NAMALWA (cell line): ENCODE measurements at places on chromosomes 16 and 17.

- DNase-seq, result no peak
Observed at GRCh38 chr17:5203178-5203907, 11.7 kb upstream of the ZNF594 start.

GRCh38 chr17:38539386-38539785 lies 66.4 kb downstream of the SRCIN1 start:
- DNase-seq, result no peak

DNA sequence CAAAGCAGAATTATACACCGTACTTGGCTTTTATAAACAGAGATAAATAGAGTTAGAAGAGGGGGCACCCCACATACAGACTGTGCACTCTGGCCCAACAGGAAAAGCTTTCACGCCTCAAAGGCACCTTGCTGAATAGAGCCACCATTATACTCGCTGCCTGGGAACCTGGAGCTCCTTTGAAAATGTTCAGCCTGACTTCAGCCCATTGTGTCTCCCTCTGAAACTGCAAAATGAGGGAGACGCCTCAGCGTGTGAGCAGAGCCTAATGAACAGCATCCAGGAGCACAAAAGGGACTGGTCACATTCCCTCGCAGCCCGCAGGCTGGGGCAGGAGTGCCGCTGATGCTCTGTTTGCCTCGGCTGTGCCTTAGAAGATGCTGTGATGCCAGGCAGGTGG lies 46.3 kb downstream of the ABCC12 start:
- no peak for DNase-seq

GRCh38 chr17:36608794-36609497 lies 7.6 kb downstream of the MRM1 start:
- peak; percentile 57 for DNase-seq

- no peak for DNase-seq
Observed at GRCh38 chr16:83599789-83600462, 207.9 kb upstream of the HSBP1 start.

- no peak for DNase-seq
Observed at GRCh38 chr16:88550246-88550661, 19.9 kb upstream of the ZC3H18 start.

- no peak for DNase-seq
Observed at GRCh38 chr17:71828182-71828596, 292.6 kb upstream of the SOX9 start.

- no peak for DNase-seq
Observed at GRCh38 chr17:66467766-66468165, 165.4 kb downstream of the PRKCA start.

DNA sequence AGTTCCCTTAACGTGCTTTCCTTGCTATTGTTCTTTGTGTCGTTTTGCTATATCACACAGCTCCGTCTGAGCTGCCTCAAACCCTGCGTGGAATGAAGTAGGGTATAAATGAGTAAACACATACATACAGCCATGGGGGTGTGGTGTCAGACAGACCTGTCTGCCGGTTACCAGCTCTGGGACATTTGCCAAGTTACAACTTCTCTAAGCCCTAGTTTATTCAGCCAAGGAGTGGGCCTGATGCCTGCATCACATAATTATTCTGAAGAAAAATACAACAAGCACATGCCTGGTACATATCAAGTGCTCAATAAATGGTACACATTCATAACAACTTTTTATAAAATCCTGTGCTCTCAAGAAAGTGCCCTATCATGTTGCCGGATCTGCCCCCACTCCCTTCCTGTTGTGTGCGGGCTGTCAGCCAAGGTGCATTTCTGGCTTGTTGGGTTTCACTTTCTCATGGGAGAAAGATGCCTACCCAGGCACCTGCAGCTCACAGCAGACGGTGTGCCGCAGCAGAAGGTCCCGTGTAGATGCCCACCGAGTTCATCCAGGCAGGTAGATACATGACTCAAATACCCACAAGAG lies 30.5 kb downstream of the SMPD3 start:
- DNase-seq, result peak; percentile 69

- no peak for DNase-seq
Observed at GRCh38 chr16:46976550-46976949, 3.1 kb upstream of the DNAJA2 start.

- no peak for DNase-seq
Observed at GRCh38 chr17:36808180-36808661, 129.1 kb upstream of the LHX1 start.

GRCh38 chr16:50614955-50615724 lies 66.0 kb downstream of the SNX20 start:
- DNase-seq, result no peak

- DNase-seq, result no peak
Observed at GRCh38 chr16:53081032-53081424, 26.2 kb downstream of the CHD9 start.

GRCh38 chr16:64304951-64305350 lies 816.9 kb downstream of the CDH11 start:
- no peak for DNase-seq

- DNase-seq, result no peak
Observed at GRCh38 chr17:6831661-6832263, at the start of gene TEKT1. TSS of gene TEKT1 (minus strand) at chr17:6831729. CDS start at chr17:6830376, 1,353 bp downstream.

DNA sequence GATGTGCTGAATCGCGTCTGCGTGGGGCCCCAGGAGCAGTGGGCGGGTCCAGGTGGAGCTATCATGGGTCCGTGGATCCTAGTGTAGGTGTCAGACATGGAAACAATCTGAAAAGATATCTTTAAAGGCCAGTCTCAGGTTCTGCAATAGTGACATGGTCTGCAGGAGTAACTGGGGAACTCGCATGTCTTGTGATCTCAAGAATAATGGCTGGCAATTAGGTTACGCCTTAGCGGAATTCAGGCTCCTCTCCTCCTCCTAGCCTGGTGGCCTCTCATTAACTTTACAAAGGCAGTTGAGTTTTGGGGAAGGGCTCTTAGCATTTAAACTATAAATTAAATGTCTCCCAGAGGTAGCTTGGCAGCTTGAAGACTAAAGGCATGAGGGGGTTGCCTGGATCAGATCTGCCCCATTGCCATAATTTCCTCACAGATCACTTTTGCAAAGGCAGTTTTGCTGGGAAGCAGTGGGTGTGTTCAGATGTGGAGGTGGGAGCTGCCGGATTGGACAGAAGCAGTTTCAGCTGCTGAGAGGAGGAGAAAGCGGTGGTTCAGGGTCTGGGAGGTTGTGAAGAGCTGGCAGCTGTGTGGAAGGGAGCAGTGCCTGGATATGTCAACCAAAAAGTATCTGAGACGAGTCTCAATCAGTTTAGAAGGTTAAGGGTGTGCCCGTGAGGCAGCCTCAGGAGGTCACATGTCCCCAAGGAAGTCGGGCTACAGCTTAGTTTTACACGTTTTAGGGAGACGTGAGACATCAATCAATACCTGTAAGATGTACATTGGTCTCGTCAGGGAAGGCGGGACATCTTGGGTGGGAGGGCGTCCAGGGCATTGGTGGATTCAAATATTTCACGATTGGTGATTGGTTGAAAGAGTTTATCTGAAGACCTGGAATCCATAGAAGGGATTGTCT lies 2.7 kb downstream of the TBCD start:
- DNase-seq, result no peak

GRCh38 chr16:46853713-46854443 lies 22.9 kb upstream of the C16orf87 start:
- peak; percentile 80 for DNase-seq

DNA sequence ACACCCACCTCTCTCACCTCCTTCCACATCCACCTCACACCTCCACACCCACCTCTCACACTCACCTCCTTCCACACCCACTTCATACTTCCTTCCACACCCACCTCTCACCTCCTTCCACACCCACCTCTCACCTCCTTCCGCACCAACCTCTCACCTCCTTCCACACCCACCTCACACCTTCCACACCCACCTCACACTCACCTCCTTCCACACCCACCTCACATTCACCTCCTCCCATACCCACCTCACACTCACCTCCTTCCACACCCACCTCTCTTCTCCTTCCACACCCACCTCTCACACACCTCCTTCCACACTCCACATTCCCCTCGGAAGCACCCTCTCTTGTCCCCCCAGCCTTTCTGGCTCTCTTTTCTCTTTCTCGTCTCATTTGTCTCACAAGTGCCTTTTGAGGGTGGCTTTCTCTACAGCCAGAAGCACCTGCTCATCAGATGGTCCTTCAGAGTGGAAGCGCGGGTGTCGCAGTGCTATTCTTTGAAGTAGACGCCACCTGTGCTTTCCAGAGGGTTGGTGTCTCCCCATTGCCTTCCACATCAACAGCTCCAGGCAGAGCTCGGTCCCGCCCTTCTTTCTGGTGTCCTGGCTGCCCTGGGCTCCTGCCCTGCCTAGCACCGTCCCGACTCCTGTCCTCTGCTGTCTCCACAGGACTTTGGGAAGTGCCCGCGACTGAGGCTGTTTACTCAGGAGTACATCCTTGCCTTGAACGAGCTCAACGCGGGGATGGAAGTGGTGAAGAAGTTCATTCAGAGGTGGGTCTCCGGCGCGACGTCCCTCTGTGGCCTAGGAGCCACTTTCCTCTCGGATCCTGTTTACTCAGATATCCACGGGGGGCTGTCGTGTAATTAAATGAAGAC lies 109.4 kb upstream of the PLCG2 start:
- no peak for DNase-seq

DNA sequence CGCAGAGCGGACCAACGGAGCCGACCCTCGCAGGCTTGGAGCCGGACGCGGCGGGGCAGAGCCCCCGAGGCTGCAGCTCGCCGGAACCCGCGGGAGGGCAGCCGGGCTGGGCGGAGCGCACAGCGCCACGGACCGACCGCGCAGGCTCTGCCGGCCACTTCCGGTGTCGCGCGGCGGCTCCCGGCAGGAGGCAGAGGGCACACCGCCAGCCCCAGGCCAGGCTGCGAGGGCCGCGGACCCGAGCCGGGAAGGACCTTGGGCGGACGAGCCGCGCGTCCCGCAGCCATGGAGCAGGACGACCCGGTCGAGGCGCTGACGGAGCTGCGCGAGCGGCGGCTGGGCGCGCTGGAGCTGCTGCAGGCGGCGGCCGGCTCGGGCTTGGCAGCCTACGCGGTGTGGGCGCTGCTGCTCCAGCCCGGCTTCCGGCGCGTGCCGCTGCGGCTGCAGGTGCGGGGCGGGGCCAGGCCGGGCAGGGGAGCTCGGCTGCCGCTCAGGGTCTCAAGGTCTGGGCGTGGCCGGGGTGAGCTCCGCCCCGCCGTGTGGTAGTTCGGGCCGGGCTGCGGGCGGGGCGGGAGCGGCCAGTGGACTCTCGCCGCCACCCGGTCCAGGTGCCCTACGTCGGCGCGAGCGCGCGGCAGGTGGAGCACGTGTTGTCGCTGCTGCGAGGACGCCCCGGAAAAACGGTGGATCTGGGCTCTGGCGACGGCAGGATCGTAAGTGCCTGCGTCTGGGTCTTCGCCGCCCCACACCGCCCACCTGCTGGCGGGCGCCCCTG lies at the start of gene ANTKMT:
Gene ANTKMT, plus strand, starts transcription at position 157 of the 775 bp plus-strand sequence. Its CDS starts 129 bp downstream, at position 286.
- peak; percentile 94 for DNase-seq

DNA sequence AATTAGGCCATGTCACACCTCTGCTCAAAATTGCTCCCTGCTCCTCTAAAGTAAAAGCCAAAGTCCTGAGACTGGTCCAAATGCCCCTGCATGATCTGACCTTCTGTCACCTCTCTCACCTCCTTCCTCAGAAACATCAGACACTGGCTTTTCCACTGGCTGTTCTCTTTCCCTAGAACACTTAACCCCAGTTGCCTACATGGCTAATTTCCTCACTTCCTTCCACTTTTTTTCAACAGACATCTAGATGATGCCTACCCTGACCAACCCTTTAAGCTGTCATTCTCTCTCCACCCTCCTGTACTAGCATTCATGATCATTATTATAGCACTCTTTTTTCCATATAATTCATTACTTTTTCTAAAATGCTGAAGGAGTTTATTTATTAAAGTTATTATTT lies 31.0 kb downstream of the CCT6B start:
- no peak for DNase-seq

- DNase-seq, result no peak
Observed at GRCh38 chr16:78926723-78927210, 673.8 kb downstream of the MAF start.

DNA sequence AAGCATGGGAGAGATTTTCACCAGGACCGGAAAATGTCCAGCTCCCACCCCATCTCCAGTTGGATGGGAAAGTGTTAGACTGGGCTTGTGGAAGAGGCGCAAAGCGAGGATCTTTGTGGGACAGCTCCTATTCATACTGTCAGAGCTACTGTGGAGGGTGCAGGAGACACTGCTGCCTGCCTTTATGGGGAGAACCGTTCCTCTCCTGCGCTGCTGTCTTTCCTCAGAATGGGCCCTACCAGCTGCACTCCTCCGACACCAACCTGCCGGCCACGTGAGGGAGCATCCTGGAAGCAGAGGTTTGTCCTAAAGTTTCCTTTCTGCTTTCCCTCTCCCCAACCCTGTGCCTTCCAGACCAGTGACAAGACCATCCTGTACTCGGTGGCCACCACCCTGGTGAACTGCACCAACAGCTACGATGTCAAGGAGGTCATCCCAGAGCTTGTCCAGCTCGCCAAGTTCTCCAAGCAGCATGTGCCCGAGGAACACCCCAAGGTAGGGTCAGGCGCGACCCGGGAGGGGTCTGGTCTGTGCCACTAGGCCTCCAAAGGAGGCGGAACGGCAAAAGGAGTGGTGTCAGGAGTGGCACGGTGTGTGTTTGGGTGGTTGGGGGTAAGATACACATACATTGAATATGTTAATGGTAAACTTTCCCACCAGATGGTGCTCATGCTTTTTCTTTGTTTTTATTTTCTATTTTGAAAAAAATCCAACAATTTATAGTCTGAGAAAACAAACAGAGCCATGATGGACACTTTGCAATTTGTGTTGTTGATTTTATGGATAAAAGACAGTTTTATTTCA lies 23.0 kb downstream of the SLC35G3 start:
- peak; percentile 39 for DNase-seq

- no peak for DNase-seq
Observed at GRCh38 chr17:79573196-79573896, 37.5 kb downstream of the RBFOX3 start.

- no peak for DNase-seq
Observed at GRCh38 chr17:77227461-77228240, 86.9 kb downstream of the SEC14L1 start.

DNA sequence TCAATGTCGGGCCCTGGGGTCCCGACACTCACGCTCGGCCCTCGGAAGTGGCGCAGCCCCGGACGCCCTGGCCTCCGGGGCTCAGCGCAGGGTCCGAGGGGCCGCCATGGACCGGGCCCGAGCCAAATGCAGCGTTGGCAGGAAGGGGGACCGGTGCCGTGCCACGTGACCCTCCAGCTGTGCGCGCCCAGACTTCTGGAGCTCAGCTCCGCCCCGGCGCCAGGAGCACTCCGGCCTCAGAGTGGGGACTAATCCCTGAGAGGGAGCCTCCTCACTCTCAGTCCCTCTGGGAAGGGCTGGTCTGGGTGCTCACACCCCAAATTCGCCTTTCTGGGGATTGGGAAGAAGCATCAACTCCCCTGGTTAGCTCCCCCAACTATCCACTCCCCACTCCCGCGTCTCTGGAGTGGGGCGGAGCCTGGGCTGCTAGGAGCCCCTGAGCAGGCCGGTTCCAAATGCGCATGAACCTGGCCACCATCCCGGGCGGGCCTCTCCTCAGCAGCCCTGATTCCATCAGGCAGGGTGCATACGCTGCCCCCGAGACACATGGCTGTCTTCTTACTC lies at the start of gene B3GNT9:
Gene B3GNT9, minus strand, starts transcription at position 166 of the 564 bp plus-strand sequence. CDS start 513 bp downstream, outside the sequence.
- no peak for DNase-seq

DNA sequence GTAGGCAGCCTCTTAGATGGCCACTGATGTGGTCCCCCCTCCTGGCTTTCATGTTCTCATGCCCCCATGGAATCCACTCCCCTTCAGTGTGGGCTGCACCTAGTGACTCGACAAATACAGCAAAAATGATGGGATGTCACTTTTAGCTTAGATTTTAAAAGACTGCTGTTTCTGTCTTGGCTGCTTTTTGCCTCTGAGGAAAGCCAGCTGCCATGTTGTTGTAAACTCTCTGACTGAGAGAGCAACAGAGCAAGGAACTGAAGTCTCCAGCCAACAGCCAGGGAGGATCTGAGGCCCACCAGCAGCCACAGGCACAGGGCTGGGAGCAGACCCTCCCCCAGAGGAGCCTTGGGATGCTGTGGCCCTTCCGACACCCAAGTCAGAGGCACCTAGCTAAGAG lies 60.6 kb upstream of the MARCHF10 start:
- no peak for DNase-seq
